ENCODE measurements at places on chromosomes 13 and 19. TPM values are rescaled to one million over a fixed set of nuclear protein-coding genes. Genes with fewer than 3 reads are reported as not detected.

DNA sequence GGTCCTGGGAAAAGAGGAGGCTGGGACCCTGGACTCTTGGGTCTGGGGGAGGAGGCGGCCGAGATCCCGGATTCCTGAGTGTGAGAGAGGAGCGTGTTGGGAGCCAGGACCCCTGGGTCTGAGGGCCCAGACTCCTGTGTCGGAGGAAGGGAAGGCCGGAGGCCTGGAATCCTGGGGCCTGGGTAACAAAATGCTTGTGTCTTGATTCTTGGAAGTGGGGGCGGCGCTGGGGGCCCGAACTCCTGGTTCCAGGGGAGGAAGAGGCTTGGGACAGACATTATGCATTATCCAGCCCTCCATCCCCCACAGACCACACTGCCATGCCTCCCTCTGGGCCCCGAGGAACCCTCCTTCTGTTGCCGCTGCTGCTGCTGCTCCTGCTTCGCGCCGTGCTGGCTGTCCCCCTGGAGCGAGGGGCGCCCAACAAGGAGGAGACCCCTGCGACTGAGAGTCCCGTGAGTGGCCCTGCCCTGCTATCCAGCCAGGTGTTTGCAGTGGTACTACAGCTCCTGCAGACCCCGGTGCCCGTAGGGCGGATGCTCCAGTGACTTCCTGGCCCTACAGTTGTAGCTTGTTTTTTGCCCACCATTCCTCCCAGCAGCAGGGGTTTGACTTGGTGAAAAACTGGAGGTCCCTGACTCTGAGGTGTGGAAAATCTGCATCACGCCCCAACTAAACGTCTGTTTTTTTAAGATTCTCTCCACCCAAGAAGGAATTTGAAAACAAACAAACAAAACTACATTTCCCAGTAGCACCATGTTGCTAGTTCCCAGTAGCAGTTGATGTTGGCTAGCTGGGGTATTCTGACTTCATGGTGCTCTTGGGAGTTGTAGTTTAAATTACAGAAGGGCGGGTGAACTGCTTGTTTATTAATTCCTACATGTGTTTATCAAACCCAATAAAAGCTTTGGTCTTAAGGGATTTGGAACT, 630 bp downstream of the NUCB1 start:
- H3K36me3 ChIP-seq: no peaks in the 10 kb centered on the region
- peaks cover 3% of the 10 kb centered on the region for H3K4me1 ChIP-seq
- H3K27me3 ChIP-seq: no peaks in the 10 kb centered on the region

Gene TMEM190
- total RNA-seq: not detected

- no peak for DNase-seq
- H3K4me1 ChIP-seq: peaks cover 13% of the 10 kb centered on the region
- H3K4me3 ChIP-seq: no peak overlapping the region
- H3K27ac ChIP-seq: no peak overlapping the region
Observed at GRCh38 chr19:928471-929202, 2.8 kb downstream of the ARID3A start.

Gene ZNF132
- 9.1 TPM for total RNA-seq

DNA sequence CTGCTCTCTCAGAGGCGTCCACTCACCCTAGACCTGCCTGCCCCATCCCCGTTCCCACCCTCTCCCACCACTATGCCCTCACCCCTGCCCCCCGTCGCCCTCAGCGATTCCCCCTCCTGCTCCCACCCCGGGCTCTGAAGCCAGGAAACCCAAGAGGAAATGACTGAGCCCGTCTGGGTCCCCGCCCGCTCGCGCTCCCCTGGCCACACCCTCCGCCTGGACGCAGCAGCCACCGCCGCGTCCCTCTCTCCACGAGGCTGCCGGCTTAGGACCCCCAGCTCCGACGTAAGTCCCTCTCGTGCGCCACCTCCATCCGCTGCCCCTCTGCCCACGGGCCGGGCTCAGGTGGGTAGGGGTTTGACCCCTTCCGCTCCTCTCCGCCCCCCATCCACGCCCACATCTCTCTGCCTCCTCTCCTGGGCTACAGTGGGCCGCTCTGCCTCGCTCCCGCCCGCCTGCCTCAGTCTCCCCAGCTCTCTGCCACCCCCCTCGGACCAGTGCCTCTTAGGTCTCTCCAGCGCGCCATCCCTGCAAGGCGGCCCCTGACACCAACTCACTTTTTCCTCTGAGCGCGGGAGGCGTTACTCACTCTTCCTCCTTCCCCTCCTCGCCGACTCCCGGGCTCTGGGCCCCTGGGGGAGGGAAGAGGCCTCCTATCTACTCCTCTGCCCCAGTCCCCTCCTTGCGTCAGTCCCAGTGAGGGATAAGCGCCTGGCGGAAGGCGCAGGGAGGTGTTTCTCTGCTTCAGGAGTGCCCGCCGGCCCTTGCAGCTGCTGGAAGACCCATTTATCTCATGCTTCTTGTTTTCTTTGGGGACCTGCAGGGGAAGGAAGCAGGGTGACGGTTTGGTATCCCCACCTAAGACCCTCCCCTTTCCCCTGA, at the start of gene FXYD5:
TSS of gene FXYD5 (plus strand) at position 211 of the 882 bp plus-strand sequence. CDS start 816 bp downstream, outside the sequence.
- peaks cover 6% of the 10 kb centered on the region for H3K4me1 ChIP-seq
- peak; percentile 76 for DNase-seq

Gene DIRAS1
- 46.5 TPM for total RNA-seq

GRCh38 chr19:3276341-3276799, 51.9 kb downstream of the CELF5 start:
- peak; percentile 92 for DNase-seq
- peak overlapping the region; percentile 19 for H3K4me3 ChIP-seq
- H3K4me1 ChIP-seq: peaks cover 13% of the 10 kb centered on the region

Gene RDH8
- total RNA-seq: not detected

Gene ZNF146
- 124 TPM for total RNA-seq

- no peaks in the 10 kb centered on the region for H3K27me3 ChIP-seq
- no peaks in the 10 kb centered on the region for H3K4me1 ChIP-seq
- H3K4me3 ChIP-seq: no peak overlapping the region
- DNase-seq: no peak
- no peak overlapping the region for H3K27ac ChIP-seq
Observed at GRCh38 chr13:31913459-31913858, 118.1 kb upstream of the FRY start.

DNA sequence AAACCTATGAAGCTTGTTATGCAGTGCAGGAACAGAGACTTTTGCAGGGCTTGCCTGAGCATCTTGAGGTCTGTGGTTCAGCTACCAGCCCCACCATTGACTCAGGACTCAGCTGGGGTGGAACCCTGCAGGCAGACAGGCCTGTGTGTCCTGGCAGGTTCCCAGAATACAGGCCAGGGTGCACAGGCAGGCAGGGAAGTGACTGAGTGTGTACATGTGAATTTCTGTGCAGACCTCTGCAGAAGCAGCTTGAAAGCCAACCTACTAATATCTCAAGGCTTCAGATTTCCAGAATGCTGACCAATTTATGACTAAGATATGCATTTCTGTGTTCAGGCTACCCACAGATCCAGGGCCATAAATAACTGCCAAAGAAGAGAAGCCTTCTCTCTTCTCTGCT, 254.4 kb downstream of the DLEU7 start:
- H3K4me3 ChIP-seq: no peak overlapping the region
- DNase-seq: no peak
- H3K27me3 ChIP-seq: no peaks in the 10 kb centered on the region
- no peaks in the 10 kb centered on the region for H3K4me1 ChIP-seq
- H3K27ac ChIP-seq: no peak overlapping the region
- no peaks in the 10 kb centered on the region for H3K36me3 ChIP-seq

Gene DYRK1B
- total RNA-seq: 16.0 TPM

Data from A673 (cell line).